A172 (cell line): ENCODE measurements at places on chromosomes 2 and 18.

DNA sequence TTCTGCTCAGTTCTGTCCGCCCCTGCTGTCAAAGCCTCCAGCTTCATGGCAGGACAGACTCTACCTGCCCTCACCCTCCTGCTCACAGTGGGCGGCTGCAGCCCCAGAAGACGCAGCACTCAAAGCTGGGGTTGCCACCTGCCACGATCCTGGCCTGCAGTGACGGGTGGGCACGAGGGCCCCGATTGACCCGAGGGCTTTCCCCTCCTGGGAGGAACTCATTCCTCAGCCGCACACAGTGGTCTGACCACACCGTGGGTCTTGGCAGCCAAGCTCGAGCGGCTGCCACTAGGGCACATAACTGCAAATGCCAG is 47.1 kb downstream of the HS6ST1 start:
- DNase-seq = no peak

DNA sequence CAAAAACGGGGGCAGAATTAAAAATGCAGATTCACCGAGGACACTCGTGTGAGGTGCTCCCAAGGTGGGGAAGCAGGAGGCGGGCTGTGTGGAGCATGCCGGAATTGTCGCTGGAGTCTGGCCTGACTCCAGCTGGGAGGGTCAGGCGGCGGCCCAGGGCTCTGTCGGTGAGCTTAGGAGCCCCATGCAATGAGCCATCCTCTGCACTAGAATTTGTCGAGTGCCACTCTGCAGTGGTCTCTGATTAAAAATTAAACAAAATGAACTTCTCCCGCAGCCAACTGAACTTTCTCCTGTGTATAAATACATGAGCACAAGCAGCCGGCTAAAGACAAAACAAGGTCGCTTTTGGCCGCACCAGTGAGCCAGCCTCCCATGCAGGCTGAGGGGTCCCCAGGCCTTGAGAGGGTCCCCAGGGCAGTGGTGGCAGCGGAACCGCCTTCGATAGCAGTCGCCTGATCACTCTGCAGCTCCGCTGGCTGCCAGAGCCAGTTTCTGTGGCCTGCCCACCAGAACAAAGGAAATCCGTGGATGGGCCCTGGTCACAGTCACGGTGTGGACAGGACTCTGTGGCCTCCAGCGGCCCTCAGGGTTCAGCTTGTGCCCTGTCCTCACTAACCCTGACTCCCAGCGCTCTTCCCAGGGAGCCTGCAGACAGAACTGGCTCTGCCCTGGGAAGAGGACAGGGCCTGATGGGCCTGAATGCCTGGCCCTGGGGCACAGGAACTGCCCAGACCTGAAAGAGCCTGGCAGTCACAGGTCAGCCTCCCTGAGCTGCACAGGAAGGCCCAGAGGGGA is 201.3 kb downstream of the EIPR1 start:
- DNase-seq = no peak

DNA sequence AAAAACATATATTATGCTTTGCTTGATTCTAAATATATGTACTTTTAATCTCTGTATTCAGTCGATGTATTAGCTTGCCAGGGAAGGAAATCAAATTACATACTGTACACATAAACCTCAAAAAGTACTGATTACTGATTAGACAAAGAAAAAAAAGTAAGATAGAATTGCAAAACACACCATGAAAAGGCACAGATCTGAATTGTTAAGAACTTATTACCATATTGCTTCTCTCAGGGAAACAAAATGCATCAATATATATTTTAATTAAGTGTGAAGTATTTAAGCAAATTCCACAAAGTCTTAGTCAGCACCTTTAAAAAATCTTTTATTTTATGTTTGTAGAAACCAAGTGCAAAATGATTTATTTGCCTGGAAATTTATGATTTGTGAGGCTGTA is 309.3 kb downstream of the RNF144A start:
- DNase-seq = no peak

DNA sequence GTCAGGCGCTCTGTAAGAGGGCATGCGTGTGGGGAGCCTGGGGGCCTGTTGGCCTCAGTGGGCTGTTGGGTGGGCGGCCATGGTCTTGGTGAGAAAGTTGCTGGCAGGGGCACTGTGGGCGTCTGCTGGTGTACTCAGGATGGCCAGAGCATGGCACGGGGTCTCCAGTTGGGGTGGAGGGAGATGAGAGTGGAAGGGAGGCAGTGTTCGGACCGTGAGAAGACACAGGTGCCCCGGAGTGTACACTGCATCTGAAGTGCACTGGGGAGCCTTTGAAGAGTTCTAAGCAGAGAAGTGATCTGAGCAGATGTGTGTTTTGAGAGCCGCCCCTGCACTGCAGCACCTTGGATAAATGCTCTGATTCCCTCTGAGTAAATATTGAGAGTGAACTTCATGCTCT is 150.8 kb downstream of the LDLRAD4 start:
- DNase-seq = no peak
